ENCODE measurements at places on chromosomes 12 and 14.

- DNase-seq, result no peak
Observed at GRCh38 chr12:31370531-31371255, 44.7 kb upstream of the SINHCAF start.

- DNase-seq, result no peak
Observed at GRCh38 chr14:74205882-74206281, 33.4 kb upstream of the VSX2 start.

DNA sequence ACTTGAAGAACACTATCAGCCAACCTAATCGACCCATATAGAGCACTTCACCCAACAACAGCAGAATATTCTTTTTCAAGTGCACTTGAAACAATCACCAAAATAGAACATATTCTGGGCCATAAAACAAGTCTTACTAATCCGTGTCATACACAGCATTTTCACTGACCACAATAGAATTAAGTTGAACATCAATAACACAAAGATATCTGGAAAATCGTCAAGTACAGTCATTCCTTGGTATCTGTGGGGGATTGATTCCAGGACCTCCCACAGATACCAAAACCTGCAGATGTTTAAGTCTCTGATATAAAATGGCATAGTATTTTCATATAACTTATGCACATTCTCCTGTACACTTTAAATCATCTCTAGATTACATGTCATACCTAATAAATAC lies 295.7 kb downstream of the BCL11B start:
- no peak for DNase-seq

DNA sequence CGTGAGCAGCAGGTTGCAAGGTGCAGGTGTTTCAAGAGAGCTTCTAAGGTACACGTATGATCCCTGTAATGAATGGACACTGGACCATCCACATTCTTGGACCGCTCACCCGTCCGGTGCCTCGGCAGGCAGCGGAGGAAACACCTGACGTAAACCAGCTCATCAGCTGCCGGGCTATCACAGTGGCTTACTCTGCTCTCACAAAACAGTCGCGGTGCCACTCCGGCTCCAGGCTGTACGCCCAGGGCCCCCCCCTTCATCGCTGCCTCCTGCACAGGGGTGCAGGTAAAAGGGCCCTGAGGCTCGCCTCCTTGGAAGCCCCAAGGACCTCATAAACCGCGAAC lies 436 bp downstream of the VPS33A start:
- no peak for DNase-seq

DNA sequence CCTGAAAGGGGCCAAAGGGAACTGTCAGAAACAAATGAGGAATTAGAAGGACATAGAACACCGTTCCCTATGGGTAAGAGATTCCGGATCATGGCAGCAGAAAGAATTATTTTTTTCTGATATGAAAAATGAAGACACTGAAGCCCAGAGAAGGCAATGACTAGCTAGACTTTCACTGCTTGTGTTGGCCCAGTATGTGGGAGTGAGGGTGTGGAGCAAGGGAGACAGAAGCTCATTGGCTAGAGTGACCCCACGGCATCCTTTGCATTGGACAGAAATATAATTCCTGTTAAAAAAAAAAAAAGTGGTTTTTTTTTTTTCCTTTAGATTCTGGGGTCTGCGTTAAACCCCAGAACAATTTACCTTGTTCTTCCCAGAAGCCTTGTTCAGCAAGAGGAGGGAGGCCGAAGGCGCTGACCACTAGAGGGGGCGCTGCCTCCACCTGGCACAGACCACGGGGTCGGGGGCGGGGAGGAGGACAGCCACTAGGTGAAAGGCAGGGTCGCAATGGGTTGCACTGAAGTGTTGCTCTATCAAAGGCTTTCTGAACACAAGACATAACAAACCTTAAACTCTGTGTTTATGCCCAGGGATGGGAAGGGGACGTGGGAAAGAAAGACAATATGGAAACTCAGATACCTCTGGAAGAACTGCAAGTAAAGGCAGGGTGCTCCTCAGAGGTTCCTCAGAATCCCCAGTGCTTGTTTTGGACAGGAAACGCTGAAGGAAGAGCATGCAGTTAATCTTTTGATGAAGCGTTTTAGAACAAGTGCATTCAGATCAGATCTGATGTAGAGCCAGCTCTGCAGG lies 156.8 kb downstream of the KCNA5 start:
- DNase-seq, result peak; percentile 16

- no peak for DNase-seq
Observed at GRCh38 chr12:47097276-47097896, 17.6 kb upstream of the AMIGO2 start.

- no peak for DNase-seq
Observed at GRCh38 chr12:52581066-52581465, 7.4 kb upstream of the KRT74 start.

- no peak for DNase-seq
Observed at GRCh38 chr12:78870539-78870938, 6.0 kb downstream of the SYT1 start.

GRCh38 chr14:102220031-102220430 lies 80.3 kb downstream of the WDR20 start:
- no peak for DNase-seq

DNA sequence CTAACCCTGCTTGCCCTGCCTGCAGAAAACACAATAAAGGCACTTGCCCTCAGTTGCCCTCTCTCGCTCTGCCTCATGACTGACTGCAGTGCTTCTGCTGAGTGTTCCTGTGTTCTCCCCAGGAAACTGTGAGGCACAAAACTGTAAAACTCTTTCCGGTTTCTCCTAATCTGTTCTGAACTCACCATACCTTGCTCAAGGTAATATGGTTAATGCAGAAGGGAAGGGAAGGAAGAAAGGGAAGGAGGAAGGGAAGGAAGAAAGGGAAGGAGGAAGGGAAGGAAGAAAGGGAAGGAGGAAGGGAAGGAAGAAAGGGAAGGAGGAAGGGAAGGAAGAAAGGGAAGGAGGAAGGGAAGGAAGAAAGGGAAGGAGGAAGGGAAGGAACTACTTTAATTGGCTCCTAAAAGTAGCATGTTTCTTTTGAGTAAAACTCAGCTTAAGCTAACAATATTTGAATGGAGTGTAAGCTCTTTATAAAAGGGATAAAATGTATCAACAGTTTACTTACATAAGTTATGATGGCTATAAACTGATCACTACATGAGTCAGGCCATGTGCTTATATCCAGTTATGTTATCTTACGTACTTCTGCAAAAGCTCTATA lies 334.0 kb upstream of the CLEC14A start:
- DNase-seq, result no peak

GRCh38 chr12:119369907-119370546 lies 35.5 kb downstream of the CCDC60 start:
- DNase-seq, result no peak

DNA sequence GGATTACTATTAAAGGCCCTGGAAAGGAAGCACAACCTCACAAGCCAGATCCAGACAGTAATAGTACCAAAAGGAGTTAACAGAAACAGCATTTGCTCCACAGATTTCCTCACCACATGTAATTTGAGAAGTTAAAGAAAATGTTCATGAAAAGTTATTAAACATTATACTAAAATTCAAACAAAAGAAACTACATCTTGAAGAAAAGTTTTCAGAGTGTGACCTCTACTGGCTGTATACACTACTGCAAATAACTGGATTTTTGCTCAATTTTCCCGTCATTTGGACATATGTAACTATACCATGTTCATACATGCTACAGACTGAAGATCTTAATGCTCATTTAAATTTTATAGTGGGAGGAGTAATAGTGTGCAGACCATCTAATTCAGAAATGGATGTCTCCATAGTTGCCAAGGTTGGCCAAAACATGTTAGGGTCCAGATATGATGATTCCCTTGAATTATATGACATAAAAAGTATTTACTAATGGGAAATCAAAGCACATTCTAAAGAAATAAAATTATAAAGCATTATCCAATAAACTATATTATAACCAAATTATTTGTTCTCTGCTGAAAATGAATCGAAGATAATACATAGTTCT lies 5.6 kb downstream of the KRR1 start:
- no peak for DNase-seq

- DNase-seq, result peak; percentile 82
Observed at GRCh38 chr14:89349171-89350008, 67.6 kb downstream of the FOXN3 start.

- DNase-seq, result no peak
Observed at GRCh38 chr12:58396239-58396638, 454.9 kb downstream of the ATP23 start.

GRCh38 chr14:56120091-56120691 lies 2.0 kb downstream of the PELI2 start:
- DNase-seq, result no peak

DNA sequence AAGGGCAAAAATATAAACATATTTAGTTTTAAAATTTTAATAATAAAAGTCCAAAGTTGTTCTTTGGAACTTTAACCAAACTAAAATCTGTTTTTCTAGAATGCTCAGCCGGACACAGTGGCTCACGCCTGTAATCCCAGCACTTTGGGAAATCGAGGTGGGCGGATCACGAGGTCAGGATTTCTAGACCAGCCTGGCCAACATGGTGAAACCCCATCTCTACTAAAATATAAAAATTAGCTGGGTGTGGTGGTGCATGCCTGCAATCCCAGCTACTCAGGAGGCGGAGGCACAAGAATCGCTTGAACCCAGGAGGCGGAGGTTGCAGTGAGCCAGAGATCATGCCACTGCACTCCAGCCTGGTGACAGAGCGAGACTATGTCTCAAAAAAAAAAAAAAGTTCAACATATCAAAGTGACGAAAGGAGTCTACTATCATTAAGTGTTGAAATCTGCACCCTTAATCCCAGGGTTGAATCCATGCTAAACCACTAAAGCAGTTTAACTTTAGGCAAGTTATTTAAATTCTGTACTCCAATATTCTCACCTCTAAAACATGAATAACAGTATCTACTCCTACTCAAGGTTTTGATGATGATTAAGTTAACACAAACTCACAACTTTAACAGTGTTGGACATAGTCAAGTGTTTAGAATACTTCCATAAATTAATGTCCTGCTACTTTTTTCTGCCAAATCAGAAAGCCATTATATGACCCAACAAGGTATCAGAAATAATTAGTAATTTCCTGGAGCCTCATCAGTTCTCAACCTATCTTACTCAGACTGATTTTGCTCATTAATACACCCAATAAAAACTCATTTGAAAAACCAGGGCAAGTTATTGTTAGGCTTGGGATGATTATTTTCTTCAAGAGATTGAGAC lies 11.0 kb downstream of the HNRNPC start:
- no peak for DNase-seq

GRCh38 chr12:67391034-67391433 lies 121.9 kb downstream of the CAND1 start:
- DNase-seq, result no peak

- DNase-seq, result no peak
Observed at GRCh38 chr14:76951166-76951565, 77.3 kb downstream of the IRF2BPL start.

DNA sequence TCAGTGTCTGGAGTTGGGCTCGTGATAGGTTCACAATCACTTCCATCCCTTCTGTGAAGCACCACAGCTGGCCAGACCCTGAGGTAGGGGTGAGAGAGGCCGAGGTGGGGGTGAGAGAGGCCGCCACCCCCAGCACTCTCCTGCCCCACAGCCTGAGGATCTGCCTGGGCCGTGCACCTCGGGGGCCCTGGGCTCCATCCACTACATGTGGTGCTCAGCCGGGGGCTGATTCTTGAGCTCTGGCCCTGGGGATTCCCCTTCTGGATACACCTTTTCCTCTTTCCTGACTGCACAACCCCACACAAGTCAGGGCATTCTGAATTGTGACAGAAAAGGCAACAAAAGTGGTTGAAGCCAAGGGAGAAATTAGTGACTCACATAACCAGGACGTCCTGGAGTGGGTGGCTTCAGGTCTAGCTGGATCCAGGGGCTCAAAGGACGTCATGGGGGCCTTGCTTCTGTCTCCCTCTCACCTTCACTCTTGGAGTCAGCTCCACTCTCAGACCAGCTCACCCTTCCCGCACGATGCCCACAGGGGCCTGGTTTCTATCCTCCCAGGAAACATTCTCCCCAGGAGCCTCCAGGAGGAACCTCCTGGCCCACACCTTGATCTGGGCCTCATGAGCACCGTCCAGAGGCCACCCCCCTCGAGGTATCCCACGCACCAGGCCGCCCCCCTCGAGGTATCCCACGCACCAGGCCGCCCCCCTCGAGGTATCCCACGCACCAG lies 12.1 kb upstream of the FBRSL1 start:
- DNase-seq, result no peak

DNA sequence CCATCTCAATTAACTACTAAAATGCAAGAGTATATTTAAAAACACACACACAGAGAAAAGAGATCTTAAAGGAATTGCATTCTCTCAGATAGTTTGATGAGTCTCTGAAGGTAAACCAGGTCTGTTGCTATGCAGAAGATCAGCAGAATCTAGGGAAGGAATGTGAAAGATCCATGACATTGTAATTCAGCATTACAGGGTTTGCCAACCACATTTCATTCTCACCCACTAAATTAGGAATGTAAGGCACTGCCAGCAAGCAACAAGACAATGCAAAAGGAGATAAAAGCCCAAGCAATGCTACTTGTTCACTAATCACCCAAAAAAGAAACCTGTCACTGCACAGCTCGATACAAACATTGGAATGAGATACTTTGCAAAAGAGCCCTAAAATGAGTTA lies 106.3 kb downstream of the LRIG3 start:
- DNase-seq, result no peak

GRCh38 chr14:20416223-20416622 lies 2.9 kb upstream of the TEP1 start:
- DNase-seq, result no peak

DNA sequence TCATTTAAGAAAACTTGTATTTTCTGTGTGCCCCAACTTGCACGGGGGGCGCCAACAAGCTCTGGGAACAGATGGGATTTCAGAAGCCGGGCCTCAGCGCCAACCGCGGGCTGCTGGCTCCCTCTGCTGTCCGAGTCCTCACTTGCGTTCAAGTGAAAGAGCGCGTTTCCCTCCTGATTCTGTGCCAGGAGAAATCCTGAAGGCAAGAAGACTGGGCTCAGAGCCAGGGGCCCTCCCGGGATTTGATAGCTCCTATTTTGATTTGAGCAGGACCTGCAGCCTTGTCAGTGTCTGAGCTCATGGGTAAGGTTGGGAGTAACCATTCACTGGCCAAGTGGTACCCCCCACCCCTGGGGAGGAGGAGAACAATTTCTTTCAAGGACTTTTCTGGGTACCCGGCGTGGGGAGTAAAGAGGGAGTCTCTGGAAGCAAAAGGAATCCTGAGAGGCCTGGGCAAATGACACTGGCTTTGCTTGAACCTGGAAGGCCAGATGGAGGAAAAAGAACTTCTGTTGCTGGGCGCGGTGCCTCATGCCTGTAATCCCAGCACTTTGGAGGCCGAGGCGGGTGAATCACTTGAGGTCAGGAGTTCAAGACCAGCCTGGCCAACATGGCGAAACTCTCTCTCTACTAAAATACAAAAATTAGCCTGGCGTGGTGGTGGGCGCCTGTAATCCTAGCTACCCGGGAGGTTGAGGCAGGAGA lies 179.0 kb upstream of the RGS6 start:
- peak; percentile 65 for DNase-seq

DNA sequence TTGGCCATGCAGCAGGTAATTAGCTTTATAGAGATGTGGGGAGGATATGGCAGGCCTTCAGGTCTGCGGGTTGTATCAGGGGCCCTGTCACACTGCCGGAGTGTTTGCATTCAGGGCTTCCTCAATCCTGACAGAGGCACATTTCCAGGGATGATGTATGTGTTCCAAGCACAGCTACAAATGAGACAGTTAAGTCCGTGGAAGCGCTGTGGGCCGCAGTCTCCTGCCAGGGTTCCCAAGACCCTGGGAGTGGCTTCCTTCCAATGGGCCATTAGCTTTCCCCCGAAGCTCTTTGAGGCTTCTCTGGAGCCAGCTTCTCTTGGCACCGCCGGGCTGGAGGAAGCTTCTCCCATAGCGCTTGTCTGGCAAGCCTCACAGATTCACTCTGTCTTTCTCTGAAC lies 1524.7 kb upstream of the TMEM132C start:
- DNase-seq, result no peak

- no peak for DNase-seq
Observed at GRCh38 chr12:93857279-93857938, 180.2 kb downstream of the CRADD start.

GRCh38 chr14:43898687-43899086 lies 608.4 kb downstream of the FSCB start:
- DNase-seq, result no peak
